ENCODE measurements at places on chromosomes 6 and 20. TPM values are rescaled to one million over a fixed set of nuclear protein-coding genes. Genes with fewer than 3 reads are reported as not detected.

The ECT2L gene
- total RNA-seq: 1.5 TPM

DNA sequence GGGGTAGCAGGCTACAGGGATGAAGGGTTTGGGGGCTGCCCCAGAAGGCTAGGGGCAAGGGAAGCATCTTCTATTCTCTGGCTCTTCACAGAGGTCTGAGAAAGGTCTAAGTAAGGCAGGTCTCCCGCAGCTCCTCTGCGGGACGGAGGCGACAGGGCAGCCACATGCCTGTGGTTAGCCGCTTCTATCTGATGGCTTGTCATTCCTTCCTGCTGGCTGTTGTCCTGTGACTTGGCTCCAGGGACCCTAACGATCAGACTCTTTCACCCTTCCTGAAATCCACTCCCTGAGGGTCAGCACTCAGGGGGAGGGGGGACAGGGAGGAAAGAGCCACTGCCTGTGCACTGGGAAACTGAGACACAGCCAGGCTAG, 673 bp downstream of the CST7 start:
- H3K27ac ChIP-seq: peak overlapping the region; percentile 69
- peaks cover 6% of the 10 kb centered on the region for H3K36me3 ChIP-seq
- H3K4me3 ChIP-seq: peak overlapping the region; percentile 46

DNA sequence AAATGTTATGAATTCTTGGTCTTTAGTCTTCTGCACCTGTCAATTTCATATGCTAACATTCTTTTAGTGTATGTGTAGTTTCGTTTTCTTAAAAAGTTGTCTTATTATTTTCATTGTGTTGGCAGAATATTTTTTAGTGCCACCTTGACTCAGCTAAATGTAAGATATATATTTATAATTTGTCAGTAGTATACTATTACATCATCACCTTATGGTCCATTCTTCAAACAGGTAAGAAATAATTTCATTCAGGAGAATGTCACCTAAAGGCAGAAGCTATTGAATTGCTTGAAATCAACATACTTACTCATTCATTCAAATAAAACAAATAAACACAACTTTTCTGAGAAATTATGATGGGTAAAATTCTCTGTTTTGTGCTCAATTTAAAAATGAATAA, 3.5 kb upstream of the STXBP5 start:
- no peak overlapping the region for H3K4me3 ChIP-seq
- H3K27ac ChIP-seq: no peak overlapping the region
- no peaks in the 10 kb centered on the region for H3K27me3 ChIP-seq
- no peaks in the 10 kb centered on the region for H3K4me1 ChIP-seq
- no peak for DNase-seq
- no peaks in the 10 kb centered on the region for H3K36me3 ChIP-seq

The PCMT1 gene
- total RNA-seq: 37.8 TPM

All from upper lobe of left lung (tissue), 6 donors.